ENCODE measurements at places on chromosomes 4 and X.

DNA sequence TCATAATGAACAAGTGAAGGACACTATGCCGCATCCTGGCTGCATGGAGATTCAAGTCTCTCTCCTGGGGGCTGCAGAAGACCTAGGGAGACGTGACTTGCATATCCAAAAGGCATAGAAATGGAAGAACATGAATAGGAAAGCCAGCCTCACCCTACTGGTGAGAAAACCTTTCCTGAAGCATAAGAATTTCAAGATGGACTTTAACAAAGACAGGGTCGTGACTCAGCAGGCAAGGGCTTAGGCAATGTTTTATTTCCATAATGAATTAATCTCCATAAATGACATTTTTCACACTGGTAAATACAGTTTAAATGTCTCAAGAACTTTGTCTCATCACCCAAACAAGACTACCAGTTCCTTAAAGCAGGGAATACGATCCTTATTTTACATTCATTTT is 78.9 kb downstream of the RFC1 start:
- no peak for DNase-seq

- no peak for DNase-seq
Measured at GRCh38 chr4:70297576-70297975, 37.2 kb upstream of the CABS1 start.

- no peak for DNase-seq
Measured at GRCh38 chr4:35820003-35820402, 424.3 kb downstream of the ARAP2 start.

DNA sequence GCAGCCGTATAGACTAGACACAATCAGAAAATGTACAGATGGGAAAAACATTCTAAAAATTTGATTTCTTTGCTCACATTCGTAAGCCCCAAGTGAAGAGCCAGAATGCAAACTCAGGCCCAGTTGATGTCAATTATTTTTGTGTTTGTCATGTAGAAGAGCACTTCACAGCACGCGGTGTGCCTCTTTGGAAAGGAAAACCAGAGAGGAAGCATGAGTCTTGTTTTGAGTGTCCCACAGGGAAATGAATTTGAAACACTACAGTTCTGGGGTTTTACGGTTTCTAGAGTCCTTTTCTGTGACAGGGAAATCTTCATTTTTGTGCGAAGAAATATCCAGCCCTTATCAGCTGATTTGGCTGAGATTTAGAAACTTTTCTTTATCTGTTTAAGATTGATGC is 554.6 kb upstream of the BOD1L1 start:
- DNase-seq: no peak

- no peak for DNase-seq
Measured at GRCh38 chr4:126957556-126957955, 675.2 kb upstream of the INTU start.

DNA sequence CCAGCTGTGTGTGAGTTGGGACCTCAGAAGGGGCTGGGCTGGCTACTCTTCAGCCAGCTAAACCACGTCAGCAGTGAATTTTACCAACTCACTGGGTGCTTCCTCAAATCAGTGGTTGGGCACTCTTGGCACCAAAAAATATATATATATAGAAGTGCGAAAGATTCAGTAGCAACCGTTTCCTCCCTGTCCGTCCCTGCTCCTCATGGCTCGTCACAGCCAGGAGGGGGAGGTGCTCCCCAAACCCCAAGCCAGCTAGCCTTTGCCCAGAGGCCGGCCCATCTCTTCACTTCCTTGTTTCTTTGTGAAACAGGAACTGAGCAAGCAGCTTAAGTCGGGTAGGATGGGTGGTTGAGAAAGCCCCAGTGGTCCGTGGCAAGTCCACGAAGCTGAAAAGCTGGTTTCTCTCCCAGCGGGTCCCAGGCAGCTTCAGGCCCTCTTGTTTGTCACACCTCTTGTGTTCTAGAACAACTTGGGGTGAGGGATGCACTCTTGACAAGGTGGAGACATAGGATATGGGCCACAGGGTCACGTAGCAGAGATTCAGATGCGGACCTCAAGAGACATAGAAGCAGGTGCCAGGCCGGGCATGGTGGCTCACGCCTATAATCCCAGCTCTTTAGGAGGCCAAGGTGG is 6.8 kb upstream of the SASH3 start:
- DNase-seq: no peak
